ENCODE measurements at places on chromosomes 6 and 20.
A peak's percentile ranks its signal among the peaks of the same experiment; 100 is the strongest.

GRCh38 chr20:50062006-50062838 lies 50.7 kb downstream of the UBE2V1 start:
- DNase-seq: no peak

DNA sequence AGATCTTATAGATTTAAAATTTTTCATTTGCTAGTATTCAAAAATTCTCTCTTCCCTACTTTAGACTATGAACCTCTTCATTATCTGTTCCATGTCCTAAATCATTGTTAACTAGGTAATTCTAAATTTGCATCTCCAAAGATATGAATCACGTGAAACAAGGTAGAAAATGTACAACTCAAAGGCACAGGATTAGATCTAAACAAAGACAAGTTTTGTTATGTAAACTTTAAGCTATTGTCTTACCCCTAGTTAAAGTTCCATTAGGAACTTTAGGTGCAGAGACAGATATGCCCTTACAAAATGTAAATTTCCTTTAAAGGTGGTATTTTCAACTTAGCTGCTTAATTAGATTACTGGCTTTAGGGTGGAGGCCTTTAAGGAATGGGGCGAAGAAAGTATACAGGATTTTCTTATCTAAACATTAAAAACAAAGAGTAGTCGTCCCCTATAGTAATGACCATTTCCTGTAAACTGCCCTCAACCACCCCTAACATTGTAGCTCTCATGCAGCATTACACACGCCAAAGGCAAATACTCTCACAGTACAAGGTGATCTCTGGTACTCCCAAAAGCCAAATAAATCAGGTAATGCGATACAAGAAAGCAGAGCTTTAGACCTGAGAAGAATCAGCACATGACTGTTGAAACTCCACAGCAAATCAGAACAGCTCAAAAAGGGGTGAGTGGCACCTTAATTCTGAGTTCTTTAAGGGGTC lies 57.4 kb upstream of the MRAP2 start:
- DNase-seq: no peak

DNA sequence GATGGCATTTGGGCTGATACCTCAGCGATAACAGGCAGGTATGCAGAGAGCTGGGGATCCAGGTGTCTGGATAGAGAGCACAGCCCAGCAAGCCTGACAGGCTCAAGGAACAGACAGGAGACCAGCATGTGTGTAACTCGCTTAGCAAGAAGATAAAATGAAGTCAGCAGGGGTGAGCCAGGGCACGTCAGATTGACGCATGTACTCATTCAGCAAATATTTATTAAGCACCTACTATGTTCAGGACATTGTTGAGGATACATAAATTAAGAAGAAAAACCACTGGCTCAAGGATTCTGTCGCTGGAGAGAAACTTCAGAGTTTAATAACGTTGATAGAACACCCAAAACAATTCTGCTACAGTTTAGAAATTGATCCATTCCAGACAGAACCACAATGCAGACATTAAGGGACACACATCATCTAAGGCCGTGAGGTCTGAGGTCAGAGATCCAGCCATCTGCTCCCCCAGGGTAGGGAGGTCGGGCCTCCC lies 1.0 kb upstream of the DUSP22 start:
- DNase-seq: no peak

DNA sequence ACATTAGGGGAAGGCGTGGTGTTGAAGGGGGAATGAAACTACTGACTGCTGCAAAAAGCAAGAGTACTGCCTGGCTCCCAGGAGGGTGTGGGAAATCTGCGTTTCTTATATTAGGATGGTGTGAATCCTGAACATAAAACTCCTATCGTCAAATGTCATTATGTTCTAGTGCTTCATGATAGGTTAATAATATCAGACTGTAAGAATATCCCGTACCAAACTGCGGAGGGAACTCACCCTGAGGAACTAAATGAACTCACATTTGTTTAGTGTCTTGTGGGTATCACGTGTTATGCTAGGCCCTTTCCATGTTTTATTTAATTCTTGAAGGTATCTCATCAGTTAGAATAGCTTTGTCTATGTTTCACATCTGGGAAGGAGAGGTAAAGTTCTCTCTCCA lies 610.7 kb downstream of the QKI start:
- DNase-seq: no peak

DNA sequence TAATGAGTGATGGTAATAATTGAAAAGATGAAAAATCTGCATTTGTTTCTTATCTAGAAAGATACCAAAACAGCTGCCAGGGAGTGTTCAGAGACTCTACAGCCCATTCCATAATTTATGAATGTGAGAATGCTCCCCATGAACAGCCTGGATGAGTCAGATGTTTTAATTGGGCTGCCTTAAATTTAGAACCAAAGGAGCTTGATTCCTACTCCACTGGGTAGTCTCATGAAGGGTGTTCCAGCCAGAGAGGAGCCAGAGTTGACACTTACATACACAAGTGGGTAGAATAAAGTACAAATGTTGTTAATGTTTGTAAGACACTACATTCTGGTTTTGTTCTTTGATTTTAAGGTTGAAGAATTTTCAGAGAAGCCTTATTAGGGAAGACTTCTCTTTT lies 158.7 kb upstream of the PRND start:
- DNase-seq: no peak

GRCh38 chr20:48879612-48880245 lies 41.8 kb upstream of the ARFGEF2 start:
- DNase-seq: peak; percentile 43

- DNase-seq: peak; percentile 86
Observed at GRCh38 chr20:17863577-17864292, 104.9 kb downstream of the SNX5 start.

DNA sequence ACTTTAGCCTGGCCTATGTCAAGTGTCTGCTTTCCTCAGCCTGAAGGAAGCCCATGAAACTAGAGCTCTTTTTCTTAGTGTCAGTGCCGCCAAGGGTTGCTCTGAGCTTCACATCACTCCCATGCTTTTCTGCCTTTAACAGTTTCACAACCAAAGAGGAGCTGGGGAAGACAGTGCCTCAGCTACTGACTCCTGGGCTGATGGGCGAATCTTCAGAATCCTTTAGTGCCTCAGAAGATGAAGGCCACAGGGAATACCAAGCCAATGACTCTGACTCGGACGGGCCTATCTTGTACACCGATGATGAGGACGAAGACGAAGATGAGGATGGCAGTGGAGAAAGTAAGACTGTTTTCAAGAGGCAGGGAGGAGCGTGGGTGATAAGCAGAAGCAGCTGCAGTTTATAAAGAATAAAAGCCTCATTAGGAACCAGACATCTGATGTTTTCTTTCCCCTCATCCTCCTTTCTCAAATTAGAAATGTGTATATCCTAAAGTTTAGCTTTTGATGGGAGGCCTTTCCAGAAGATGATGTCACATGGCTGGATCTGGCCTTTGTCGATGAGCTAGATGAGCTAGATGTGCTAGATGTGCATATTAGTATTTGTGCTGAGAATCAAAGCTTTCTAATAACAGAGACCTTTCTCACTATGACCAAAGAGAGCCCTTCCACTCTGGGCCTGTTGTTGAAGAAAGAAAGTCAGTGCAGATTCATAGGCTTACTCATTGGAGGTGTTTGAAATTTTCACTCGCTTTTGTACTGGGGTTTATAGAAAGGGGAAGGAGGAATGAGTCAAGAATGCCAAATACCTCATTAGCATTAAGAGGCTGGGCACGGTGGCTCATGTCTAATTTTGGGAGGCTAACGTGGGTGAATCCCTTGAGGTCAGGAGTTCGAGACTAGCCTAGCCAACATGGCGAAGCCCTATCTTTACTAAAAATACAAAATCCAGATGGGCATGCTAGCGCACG lies 70.7 kb upstream of the LTV1 start:
- no peak for DNase-seq

DNA sequence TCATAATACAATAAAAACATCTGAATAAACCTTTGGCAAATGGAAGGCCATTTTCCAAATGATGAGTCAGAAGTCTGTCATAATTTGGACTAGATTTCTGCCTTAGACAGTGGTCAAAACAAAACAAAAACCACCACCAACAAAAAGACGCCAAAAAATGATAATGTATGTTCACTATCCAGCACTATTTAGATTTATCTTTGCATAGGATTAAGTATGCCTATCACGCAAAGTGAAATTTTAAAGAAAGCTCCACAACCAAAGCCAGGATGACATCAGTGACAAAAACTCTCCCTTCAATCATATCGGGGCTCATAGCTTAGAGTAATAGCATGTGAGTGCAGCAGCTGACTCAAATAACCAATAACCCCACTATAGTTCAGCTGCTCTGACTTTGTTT lies 201.9 kb downstream of the MOXD1 start:
- DNase-seq: peak; percentile 63

GRCh38 chr6:107634324-107635056 lies 144.6 kb downstream of the SOBP start:
- no peak for DNase-seq

DNA sequence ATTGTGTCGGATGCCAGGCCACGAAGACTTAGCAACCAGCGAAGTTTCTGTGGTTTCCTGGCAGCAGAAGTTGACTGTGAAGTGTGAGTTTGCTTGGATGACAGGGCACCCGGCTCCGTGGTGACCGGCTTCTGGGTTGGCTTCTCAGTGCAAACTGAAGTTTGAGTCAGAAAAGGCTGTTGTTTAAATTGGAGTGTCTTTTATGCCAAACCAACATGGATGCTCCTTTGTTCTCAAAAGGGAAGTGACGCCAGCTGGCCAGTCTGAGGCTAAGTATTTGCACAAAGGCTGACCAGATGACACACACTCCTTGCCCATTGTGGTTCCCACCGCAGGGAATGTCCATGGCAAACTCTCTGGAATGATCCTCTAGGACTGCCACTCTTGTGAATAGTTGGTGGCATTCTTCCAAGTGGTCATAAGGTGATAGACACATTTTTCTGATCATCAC lies 164.8 kb upstream of the QKI start:
- DNase-seq: peak; percentile 71

DNA sequence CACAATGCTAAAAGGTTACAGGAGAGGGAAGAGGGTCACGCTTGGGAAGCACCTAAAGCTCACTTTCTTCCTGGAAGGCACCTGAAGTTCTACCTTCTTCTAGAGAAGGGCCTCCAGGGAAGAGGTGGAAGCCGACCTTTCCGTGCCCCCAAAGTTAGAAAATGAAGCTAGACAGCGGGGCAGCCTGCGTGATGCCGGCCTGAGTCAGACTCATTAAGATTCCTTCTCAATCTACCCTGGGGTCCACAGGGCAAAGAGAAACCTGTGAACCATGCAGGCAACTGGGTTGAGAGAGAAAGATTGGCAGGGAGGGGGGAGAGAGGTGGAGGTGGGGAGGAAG lies 54.8 kb upstream of the CCDC167 start:
- no peak for DNase-seq

DNA sequence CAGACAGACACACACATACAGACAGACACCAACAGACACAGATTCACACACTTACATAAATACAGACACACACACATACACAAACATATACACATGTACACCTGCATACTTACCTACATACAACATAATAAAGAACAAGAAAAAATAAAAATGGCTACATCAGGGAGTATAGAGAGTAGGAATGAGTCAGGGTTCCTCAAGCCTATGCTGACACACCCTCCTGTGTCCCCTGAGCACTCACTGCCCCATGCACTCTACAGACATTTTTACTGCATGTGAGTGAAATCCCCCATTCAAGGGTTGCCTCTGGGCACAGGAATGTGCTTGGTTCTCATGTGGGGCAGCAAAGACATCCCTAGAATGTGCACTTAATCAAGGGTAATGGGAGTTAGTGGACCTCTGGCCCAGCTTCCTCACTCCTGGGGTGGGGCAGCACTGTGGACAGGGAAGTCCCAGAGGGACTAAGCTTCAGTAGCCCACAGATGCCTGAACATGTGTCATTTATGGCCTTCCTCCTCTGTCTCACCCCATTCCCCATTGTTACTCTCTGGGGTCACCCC lies 185.9 kb upstream of the FOXA2 start:
- no peak for DNase-seq

- no peak for DNase-seq
Observed at GRCh38 chr6:21918041-21918440, 324.5 kb downstream of the SOX4 start.

- no peak for DNase-seq
Observed at GRCh38 chr6:19719691-19720128, 117.5 kb upstream of the ID4 start.

DNA sequence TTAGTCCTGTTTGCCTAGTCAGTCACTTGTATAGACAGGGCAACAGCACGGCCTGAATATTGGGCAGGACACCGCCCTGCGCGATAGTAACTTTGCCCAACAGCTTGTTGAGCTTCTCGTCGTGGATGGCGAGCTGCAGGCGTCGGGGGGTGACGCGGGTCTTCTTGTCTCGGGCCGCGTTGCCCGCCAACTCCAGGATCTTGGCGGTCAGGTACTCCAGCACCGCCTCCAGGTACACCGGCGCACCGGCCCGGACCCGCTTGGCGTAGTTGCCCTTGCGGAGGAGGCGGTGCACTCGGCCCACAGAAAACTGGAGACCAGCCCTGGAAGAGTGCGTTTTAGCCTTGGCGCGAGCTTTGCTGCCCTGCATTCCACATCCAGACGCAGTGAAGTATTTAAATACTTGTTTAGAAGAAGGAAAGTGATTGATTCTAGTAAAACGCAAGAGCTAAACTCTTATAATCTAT lies 92.8 kb upstream of the BTN3A2 start:
- no peak for DNase-seq

- DNase-seq: peak; percentile 73
Observed at GRCh38 chr6:134636186-134636799, 313.6 kb downstream of the ALDH8A1 start.

- no peak for DNase-seq
Observed at GRCh38 chr6:81228912-81229555, 523.4 kb downstream of the TENT5A start.

DNA sequence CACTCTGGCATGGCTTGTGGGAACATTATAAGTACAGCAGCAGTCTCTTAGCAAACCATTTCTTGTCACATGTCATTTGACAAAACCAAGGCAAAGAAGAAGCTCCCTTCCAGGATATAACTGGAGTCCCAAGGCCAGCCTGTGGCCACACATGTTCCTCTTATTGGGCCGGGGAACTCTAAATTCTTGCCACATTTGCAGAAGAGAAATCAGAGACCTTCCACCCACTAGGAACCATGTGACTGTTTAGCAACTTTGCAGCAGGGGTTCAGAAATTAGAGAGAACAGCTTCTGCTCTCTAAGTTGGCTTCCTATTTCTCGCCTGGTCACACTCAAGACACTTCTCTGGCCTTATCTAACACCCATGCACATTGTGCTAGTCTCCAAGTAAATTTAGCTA lies 20.4 kb upstream of the MEP1A start:
- DNase-seq: no peak

All from lung microvascular endothelial cell (primary cell).